ENCODE measurements at places on chromosomes 13 and 19. TPM values are rescaled to one million over a fixed set of nuclear protein-coding genes. Genes with fewer than 3 reads are reported as not detected.

OLFM2 gene
- 0.66 TPM for total RNA-seq

LHB gene
- not detected for total RNA-seq

ZNF625 gene
- total RNA-seq: 7.7 TPM

FFAR2 gene
- not detected for total RNA-seq

DNA sequence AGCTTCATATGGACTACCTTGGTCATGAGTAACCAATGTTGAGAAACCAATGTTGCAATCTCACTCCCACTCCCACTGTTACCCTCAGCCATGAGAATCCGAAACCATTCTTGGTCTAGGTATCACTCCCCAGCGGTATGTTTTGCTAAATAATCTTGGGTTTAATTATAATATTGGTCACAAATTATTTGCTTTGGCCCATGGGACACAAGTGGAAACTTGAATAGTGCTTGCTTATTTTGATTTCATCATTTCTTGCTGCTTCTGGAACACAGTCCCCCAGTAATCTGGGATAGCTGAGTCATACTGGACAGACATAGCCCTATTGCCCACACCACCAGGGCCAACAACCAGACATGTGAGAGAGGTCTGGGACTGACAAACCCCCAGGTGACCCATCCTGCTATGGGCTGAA is 171.6 kb upstream of the IPO5 start:
- H3K27ac ChIP-seq: no peak overlapping the region
- no peaks in the 10 kb centered on the region for H3K4me1 ChIP-seq
- H3K36me3 ChIP-seq: no peaks in the 10 kb centered on the region
- no peak for DNase-seq

DNA sequence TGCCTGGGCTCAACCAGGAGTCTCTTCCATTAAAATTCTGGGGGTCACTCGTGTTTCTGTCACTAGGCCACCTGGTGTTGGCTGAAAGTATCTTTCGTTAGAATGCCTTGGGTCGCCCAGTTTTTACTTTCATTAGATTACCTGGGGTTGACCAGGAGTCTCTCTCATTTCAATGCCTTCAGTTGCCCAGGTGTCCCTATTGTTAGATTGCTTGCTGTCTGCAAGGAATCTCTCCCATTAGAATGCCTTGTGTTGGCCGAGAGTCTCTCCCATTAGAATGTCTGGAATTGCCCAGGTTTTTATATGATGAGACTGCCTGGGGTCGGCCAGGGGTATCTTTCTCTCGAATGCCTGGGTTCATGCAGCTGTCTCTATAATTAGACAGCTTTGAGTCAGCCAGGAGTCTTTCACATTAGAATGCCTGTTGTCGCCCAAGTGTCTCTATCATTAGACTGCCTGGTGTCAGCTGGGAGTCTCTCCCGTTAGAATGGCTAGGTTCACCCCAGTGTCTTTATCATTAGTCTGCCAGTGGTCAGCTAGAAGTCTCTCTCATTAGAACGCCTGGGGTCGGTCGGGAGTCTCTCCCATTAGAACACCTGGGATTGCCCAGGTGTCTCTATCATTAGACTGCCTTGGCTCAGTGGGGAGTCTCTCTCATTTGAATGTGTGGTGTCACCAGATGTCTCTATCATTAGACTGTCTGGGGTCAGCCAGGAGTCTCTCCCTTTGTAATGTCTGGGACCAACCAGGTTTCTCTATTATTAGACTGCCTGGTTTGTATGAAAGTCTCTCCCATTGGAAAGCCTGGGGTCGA is 1446.8 kb downstream of the UQCRFS1 start:
- no peak for DNase-seq
- no peaks in the 10 kb centered on the region for H3K4me1 ChIP-seq

DNA sequence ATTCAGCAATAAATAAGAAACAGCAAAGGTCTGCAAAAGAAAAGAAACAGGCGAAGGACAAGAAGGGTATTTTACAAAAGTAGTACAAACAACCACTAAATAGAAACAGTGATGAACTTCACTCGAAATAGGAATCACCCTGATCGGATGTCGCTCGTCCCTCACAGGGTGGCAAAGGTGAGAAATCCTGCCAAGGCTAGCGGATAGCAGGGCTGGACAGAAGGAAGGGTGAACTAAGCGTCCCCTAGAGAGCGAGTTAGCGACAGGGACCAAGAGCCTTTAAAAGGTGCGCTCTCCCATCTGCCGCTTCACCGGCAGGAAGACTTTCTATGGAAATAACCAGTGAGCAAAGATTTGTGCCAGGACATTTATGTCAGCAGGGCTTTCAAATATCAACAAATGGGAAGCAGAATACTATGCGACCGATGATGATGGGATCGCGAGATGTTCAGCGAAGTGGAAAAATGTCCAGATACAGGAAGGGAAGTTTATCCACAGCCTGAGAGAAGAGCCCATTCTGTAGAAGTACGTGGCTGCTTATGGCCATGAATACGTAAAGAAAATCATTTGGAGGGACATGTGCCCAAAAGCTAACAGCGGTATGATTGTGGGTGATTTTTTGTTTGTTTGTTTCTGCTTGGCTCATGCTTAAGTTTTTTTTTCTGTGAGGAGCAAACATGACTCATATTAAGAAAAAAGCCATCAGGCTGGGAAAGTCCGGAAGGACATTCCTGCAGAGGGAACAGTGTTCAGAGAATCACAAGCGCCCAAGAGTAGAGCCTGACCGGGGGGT is 18.9 kb downstream of the ELAVL1 start:
- DNase-seq: peak; percentile 75
- H3K27me3 ChIP-seq: no peaks in the 10 kb centered on the region
- H3K27ac ChIP-seq: peak overlapping the region; percentile 66
- no peak overlapping the region for H3K4me3 ChIP-seq
- H3K36me3 ChIP-seq: peaks cover 23% of the 10 kb centered on the region
- H3K4me1 ChIP-seq: peaks cover 15% of the 10 kb centered on the region

- H3K36me3 ChIP-seq: no peaks in the 10 kb centered on the region
- peak overlapping the region; percentile 61 for H3K4me3 ChIP-seq
- H3K27me3 ChIP-seq: no peaks in the 10 kb centered on the region
- DNase-seq: peak; percentile 54
- no peak overlapping the region for H3K27ac ChIP-seq
Observed at GRCh38 chr19:23070353-23071146, 46.3 kb upstream of the ZNF730 start.

DNA sequence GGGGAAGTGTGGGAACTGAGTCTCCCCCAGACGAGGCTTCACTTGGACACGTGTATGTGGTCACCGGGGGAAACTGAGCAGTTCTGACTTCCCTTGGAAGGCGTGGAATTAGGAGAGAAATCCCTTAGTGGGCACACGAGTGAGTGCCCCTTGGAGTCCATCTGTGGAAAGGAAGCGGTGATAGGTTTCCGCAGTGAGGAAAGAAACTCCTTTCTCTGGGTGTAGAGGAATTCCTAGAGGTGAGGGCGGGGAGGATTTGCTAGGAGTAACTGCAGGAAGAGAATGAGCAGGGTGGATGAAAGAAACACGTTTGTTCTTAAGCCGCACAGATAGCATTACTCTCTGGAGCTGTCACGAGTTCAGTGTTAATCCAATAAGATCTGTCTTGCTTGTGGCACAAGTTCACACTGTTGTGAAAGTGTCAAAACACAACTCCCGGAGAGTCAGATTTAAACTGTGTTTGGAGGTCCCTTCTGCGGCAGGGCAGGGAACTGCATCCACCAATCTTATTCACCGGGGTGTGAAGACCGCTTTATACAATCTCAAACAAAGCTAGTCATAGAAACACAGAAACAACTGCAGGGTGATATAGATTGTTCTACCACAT is 1.2 kb downstream of the KL start:
- peaks cover 24% of the 10 kb centered on the region for H3K27me3 ChIP-seq
- no peak overlapping the region for H3K27ac ChIP-seq
- peak; percentile 55 for DNase-seq
- no peak overlapping the region for H3K4me3 ChIP-seq
- no peaks in the 10 kb centered on the region for H3K36me3 ChIP-seq
- no peaks in the 10 kb centered on the region for H3K4me1 ChIP-seq

- no peaks in the 10 kb centered on the region for H3K27me3 ChIP-seq
- no peak overlapping the region for H3K4me3 ChIP-seq
- no peak overlapping the region for H3K27ac ChIP-seq
- peak; percentile 89 for DNase-seq
- no peaks in the 10 kb centered on the region for H3K4me1 ChIP-seq
- no peaks in the 10 kb centered on the region for H3K36me3 ChIP-seq
Observed at GRCh38 chr13:65594298-65594781, 1635.8 kb downstream of the PCDH9 start.

DNA sequence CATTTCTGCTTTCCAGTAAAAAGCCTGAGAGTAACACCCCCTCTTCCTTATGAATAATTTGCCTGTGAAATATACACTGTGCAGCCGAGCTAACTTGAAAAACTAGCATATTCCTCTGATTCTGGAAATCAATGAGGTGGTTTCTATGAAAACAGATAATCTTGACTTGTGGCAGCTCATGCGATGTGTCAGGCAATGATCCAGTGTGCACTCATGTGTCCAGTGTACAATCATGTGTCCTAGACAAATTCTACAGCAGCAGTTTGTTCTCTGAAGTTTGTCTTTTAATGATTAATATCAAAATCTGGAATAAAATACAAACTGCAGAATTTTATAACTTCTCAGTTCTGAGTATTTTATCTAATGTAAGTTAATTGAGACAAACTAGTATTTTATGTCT is 2213.9 kb upstream of the PCDH20 start:
- no peaks in the 10 kb centered on the region for H3K4me1 ChIP-seq
- no peak for DNase-seq
- no peaks in the 10 kb centered on the region for H3K27me3 ChIP-seq
- H3K36me3 ChIP-seq: no peaks in the 10 kb centered on the region

DNA sequence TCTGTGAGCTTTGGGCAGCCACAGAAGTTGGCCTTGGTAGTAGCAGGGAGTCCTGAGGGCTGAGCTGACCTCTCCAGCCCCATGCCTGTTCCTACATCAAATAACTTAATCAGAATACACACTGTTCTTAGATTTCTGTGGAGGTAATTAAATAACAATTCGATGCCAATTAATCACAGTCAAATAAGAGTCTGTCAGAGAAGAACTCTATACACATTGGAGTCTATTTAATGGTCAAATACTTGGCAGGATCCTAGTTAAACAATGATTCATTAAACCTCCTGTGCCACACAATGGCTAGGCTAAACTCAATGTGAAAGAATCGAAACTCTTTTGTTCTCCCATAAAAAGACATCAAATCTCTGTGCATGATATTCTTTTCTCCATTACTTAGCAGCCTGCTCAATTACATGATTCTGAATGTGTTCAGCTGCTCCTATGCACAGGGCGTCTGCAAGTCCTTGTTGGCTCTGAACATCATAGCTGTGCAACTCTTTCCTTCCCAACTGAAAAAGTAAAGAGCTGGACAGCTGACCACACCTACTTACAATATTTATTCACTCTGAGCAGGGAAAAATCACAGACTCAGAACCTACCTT is 173.1 kb downstream of the ABCC4 start:
- no peaks in the 10 kb centered on the region for H3K4me1 ChIP-seq
- H3K27ac ChIP-seq: no peak overlapping the region
- peak; percentile 66 for DNase-seq

GRCh38 chr19:11377237-11377636 is 2.8 kb downstream of the SWSAP1 start:
- peaks cover 31% of the 10 kb centered on the region for H3K4me1 ChIP-seq
- peak overlapping the region; percentile 48 for H3K27ac ChIP-seq
- H3K4me3 ChIP-seq: no peak overlapping the region
- DNase-seq: peak; percentile 92
- no peaks in the 10 kb centered on the region for H3K27me3 ChIP-seq
- H3K36me3 ChIP-seq: no peaks in the 10 kb centered on the region

- no peak for DNase-seq
- H3K27me3 ChIP-seq: no peaks in the 10 kb centered on the region
- no peak overlapping the region for H3K27ac ChIP-seq
- H3K4me1 ChIP-seq: no peaks in the 10 kb centered on the region
- H3K36me3 ChIP-seq: no peaks in the 10 kb centered on the region
Observed at GRCh38 chr13:44084146-44084545, 204.4 kb downstream of the LACC1 start.

- H3K27me3 ChIP-seq: no peaks in the 10 kb centered on the region
- no peak overlapping the region for H3K27ac ChIP-seq
- no peak for DNase-seq
Observed at GRCh38 chr19:46720503-46721239, 3.8 kb upstream of the PRKD2 start.

All from fibroblast of lung (primary cell).